ENCODE measurements at places on chromosomes 6 and 20.
A peak's percentile ranks its signal among the peaks of the same experiment; 100 is the strongest.

GRCh38 chr20:48657426-48658197 lies 170.2 kb downstream of the PREX1 start:
- DNase-seq, result peak; percentile 17

DNA sequence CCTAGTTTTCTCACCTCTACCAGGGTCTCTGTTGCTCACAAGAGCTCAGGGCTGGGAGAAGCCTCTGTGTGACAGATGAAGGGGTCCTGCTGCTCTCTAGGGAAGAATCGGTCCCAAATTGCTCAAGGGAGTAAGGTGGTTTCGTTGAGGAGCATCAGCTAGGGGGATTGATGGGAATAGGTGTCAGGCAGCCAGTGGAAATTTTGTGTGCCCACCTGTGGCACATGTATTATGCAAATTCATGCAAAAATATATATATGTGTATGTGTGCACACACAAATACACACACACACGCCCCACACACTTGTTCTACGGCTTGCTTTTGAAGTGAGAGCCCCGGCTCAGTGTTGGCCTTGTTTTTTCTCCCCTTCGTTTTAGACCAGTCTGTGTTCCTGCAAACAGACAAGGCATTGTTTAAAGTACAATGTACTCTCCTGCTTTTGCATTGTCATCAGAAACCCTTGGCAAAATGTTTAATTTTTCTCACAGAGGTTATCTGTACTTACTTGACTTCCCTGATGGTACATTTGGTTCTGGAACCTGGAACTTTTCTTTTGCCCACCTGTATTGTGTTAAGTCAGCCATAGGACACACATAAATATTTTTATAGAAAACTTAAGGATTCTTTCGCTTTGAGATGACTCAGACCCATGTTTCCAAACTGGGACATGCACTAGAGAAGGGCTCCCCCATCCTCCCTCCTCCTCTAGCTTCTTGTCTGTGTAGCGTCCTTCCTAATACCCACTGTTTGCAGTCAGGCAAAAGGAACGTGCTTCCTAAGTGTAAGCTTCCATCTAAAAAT lies 26.7 kb downstream of the FOXO3 start:
- DNase-seq, result no peak

DNA sequence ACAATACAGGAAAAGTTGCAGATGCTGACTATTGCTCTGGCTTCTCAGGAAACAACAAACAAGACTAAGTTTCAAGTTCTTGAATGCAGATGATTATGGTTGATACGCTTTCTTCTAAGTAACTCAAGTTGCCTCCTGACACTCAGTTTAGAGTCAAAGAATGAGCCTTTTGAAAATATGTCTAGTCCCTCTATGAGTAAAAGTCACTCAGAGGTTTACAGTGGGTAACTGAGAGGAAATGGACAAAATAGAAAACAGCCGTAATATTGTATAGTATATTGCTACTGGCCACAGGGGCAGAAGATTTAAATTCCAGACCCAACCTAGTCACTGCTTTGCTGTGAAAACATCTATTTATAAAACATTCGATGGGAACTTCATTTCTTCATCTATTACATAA lies 280.0 kb upstream of the ID4 start:
- no peak for DNase-seq

GRCh38 chr6:7328243-7328642 lies 15.2 kb upstream of the SSR1 start:
- no peak for DNase-seq

DNA sequence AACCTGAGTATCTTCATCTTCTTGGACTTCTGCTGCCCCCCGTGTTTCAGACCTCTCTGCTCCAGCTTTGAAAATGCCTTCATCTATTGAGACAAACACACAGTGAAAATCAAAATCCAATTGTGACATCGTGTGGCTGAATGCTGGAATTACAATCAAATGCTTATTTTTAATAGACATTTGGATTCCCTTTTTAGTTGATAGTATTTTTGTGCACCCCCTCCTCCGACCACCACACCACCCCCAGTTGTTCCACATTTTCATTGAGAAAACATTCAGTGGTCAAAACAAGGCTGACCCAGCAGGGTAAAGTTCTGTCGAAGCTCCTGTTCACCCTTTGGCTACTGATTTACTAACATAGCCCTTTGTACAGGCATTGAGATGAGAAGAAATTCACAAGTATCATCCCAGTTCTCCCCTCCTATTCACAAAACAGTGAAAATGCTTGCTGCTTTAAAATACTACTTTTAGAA lies 79.0 kb downstream of the NRSN1 start:
- DNase-seq, result no peak

- DNase-seq, result no peak
Observed at GRCh38 chr6:34970957-34971356, 81.9 kb downstream of the ANKS1A start.

- DNase-seq, result no peak
Observed at GRCh38 chr6:44010411-44011349, 116.6 kb downstream of the MRPL14 start.

DNA sequence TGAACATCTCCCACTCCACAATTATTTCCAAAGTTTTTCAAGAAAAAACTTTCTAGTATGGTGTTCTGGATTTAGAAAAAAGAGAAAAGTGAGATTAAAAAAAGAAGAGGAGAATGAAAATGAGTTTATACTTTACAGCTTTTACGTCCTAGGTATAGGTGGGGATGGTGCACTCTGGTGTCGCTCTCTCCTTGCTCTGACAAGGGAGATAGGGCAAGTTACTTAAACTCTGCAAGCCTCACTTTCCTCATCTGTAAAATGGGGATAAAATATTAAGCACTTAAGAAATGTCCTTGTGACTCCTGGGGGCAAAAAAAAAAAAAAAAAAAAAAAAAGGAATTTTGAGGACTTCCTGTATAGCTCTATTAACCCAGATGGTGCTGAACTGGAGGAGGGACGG lies 4.5 kb upstream of the MAS1 start:
- no peak for DNase-seq

DNA sequence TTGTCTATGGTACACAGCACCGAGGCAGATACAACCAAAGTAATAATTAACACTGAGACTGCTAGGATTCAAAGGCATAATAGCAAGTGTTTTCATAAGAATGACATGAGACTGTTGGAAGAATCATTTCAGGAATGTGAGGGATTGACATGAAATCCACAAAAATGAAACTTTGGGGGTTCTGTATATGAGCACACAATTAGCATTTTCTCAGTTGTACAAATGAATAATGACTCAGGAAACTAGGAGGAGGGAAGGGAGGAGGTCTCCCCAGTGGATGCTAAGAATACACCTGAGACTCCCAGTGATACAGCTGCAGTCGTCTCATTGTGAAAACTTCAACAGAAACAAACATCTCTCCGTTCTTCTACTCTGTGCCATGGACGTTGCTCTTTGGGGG lies 428.4 kb upstream of the PLCB4 start:
- DNase-seq, result no peak

- DNase-seq, result no peak
Observed at GRCh38 chr6:45949256-45949655, 66.4 kb downstream of the CLIC5 start.

GRCh38 chr6:130076512-130076911 lies 58.1 kb downstream of the L3MBTL3 start:
- DNase-seq, result no peak

GRCh38 chr6:165098165-165098564 lies 211.2 kb downstream of the C6orf118 start:
- no peak for DNase-seq

GRCh38 chr6:53043581-53043980 lies 21.6 kb upstream of the FBXO9 start:
- DNase-seq, result no peak

DNA sequence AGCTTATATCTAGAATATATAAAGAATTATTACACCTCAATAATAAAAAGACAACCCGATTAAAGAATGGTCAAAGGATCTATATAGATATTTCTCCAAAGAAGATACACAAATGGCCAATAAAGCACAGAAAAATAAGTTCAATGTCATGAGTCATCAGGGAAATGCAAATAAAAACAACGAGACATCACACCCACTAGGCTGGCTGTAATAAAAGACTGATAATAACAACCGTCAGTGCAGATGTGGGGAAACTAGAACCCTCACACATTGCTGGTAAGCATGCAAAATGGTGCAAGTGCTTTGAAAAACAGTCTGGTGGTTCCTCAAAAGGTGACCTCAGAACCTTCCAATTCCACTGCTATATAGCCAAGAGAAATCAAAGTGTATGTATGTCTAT lies 33.0 kb downstream of the TBX18 start:
- DNase-seq, result no peak

GRCh38 chr6:30722280-30723112 lies 2.3 kb downstream of the TUBB start:
- DNase-seq, result peak; percentile 89

DNA sequence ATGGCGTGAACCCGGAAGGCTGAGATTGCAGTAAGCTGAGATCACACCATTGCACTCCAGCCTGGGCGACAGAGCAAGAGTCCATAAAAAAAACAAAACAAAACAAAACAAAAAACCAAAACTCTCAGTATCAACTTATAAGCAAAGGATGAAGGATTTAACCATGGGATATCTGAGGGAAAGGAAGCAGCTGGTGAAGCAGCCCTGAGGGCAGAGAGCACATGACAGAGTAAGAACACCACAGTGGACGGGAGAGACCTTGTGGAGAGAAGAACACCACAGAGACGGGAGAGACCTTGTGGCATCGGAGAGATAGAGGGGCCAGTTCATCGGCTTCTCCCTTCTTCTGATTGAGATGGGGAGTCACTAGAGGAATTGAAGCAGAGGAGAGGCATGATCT lies 697.2 kb downstream of the HDGFL1 start:
- DNase-seq, result no peak

DNA sequence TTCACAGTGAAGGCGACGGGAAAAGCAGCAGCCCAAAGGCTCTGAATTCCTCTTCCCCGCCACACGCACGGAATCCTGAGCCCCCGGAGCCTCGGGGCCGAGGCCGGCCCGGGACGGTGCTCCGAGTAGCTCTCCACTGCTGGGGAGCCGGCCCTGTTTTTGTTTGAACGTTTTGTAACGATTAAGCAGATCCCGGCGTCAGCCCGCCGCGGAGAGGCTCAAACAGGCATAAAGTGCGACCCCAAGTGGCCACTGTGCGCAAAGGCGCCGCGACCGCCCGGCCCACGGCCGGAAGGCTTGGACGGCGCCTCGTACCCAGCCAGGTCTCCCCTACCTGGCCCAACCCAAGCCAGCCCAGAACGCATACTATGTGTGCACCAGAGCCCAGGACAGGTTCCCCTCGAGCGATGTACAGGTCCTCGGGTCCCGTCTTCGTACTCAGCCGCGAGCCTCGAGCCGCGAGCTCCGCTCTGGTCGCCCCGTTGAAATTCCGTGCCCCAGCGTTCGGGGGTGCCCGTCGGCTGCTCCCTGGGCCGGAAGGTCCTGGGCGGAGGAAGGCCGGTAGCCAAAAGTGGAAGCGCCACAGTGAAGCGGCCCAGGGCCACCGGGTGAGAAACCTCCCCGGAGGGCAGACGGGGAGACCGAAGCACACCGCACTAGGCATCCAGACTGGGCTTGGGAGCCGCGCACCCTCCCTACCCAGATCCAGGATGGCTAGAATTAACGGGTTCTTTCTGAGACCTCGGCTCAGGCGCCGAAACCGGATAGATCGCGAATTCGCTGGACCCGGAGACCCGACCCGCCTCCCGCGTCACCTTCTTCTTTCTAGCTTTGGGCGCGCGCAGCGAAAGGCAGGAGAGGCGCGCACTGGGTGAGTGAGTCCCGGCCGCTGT lies 1.2 kb upstream of the MAFB start:
- DNase-seq, result no peak

GRCh38 chr20:59010321-59010994 lies 3.4 kb upstream of the CTSZ start:
- no peak for DNase-seq

- DNase-seq, result no peak
Observed at GRCh38 chr20:22814471-22815205, 220.5 kb upstream of the SSTR4 start.

All from activated T-helper 1 cell treated with anti-CD3 and anti-CD28 coated beads, Interleukin-2, amount 50 U/mL, for 16 hours (primary cell).